ENCODE measurements at places on chromosomes 13 and 19. TPM values are rescaled to one million over a fixed set of nuclear protein-coding genes. Genes with fewer than 3 reads are reported as not detected.

DNA sequence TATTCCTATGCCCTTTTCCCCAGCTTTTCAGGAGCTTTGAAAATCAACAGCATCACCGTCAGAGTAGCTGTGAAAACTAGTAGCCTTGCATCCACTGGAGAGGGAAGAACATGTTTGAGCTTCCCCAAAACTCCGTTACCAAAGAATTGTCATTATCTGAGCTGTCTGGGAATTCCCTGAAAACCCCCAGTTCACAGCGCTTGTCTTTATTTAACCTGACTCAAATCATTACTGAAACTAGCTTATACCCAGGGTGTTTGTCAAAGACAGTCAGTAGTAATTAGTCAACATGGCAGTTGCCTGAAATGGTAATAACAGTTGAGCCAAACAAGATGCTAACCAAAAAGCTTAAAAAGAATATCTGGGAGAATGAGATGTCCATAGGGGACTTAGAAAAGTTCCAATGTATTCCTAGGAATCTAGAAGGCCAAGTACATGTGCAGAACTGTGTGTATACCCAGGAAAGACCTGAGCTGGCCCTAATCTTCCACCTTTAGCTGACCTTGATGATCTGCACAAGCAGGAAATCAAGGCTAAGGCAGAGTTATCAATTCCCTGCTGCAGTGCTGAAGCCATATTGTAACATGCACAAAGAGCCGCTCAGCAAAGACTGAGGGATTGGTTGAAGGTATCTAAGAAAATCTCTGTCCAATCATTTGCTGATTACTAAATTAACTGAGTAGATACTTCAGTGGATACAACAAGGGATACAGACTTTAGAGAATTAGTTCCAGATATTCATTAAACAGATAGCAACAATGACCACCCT, 130.8 kb downstream of the KL start:
- DNase-seq = no peak

Gene RNF17
- not detected for total RNA-seq

Gene FSD1
- 10.4 TPM for total RNA-seq

Gene PRTN3
- total RNA-seq = not detected

DNA sequence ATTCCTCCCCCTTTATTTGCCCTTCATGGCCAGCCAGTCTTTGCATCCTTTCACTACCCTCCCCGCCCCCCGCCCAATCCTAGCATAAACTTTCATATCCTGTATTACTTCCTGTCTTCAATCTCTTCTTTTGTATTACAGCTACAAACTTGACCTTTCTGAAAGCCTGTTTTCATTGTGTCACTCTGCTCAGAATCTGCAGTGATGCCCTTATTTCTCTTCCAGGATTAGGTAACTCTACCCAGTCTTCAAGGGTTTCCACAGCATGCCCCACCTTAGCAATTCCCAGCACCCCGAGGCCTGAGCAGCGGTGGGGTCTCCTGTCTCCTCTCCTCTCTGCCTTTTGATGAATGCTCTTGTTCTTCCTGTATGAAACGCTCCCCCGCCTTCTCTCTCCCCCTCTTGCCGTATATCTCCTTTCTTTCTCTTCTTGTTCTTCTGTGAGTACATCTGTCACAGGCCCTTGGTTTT, 145.6 kb downstream of the SHISA2 start:
- no peak for DNase-seq

DNA sequence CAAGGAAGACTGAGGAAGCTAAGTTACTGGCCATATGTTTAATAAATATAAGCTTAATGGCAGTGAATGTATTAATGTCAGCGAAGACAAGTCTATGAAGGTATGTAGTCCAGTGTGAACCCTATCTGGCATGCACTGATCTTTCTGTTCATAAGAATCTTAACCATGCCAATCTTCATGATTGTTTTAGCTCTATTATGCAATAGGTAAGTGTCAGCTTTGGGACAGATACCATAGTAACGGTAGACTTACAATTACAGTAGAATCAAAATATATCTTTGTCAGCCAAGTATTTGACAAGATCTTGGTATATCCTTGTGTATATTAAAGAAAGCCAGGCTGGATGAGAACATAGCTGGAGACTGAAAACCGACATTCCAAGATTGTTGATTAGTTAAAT, 428.5 kb downstream of the SPRY2 start:
- DNase-seq = no peak
